ENCODE measurements at places on chromosomes 3 and 15.

GRCh38 chr15:93089727-93090305 lies 805 bp upstream of the RGMA start:
- no peak for DNase-seq
- H3K36me3 ChIP-seq, result no peaks in the 10 kb centered on the region
- H3K27ac ChIP-seq, result no peak overlapping the region
- peaks cover 34% of the 10 kb centered on the region for H3K27me3 ChIP-seq
- H3K4me3 ChIP-seq, result peak overlapping the region; percentile 94

- no peaks in the 10 kb centered on the region for H3K36me3 ChIP-seq
- H3K27me3 ChIP-seq, result no peaks in the 10 kb centered on the region
- H3K4me1 ChIP-seq, result 0 out of 2 replicates have a peak, but pooled peaks cover 2% of the 10 kb centered on the region
These were observed 158.9 kb downstream of the FOXB1 start for GRCh38 chr15:60162968-60163355.

DNA sequence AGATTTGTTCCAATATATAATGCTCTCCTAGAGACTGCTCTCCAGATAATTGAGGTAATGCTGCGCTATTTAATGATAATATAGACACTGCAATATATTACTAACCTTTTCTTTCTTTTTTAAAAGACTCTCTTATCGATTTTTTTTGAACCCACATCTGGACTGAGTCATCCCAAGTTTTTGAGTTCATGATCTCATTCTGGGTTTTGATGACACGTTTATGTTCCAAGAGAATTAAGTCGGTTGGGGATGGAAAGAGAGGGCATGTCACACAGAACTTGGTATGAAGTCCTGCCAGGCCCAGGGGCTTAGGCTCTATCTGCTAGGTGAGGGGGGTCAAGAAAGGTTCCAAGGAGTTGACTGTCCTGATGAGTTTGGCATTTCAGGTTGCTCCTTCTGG lies 431.1 kb downstream of the MFSD1 start:
- H3K27me3 ChIP-seq, result no peaks in the 10 kb centered on the region
- peaks cover 3% of the 10 kb centered on the region for H3K4me1 ChIP-seq
- no peak overlapping the region for H3K27ac ChIP-seq
- no peak overlapping the region for H3K4me3 ChIP-seq
- DNase-seq, result no peak

- no peak overlapping the region for H3K4me3 ChIP-seq
- H3K4me1 ChIP-seq, result peaks cover 4% of the 10 kb centered on the region
- no peak overlapping the region for H3K27ac ChIP-seq
- H3K27me3 ChIP-seq, result no peaks in the 10 kb centered on the region
- DNase-seq, result no peak
- peaks cover 6% of the 10 kb centered on the region for H3K36me3 ChIP-seq
These were observed 269.8 kb downstream of the SV2B start for GRCh38 chr15:91369823-91370222.

DNA sequence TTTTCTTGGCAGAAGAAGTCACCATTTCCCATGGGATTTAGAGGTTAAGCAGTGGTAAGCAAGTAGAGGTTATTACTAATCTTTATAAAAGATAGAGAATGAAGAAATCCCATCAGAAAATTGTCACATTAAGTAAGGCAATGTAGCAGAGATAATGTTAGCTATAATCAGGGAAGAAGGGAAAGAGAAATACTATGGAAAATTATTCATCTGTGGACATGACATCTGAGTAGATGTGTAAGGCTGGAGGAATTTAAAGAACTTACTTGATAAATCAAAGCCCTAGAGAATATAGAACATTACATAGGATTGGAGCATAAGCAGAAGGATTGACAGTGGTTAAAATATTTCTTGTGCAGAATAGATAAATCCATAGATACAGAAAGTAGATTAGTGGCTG lies 553.1 kb upstream of the CBLB start:
- no peaks in the 10 kb centered on the region for H3K4me1 ChIP-seq
- no peak for DNase-seq
- no peaks in the 10 kb centered on the region for H3K27me3 ChIP-seq
- no peak overlapping the region for H3K27ac ChIP-seq
- H3K36me3 ChIP-seq, result peaks cover 2% of the 10 kb centered on the region

- H3K4me1 ChIP-seq, result no peaks in the 10 kb centered on the region
- H3K27me3 ChIP-seq, result no peaks in the 10 kb centered on the region
- H3K4me3 ChIP-seq, result no peak overlapping the region
- no peak overlapping the region for H3K27ac ChIP-seq
- peaks cover 41% of the 10 kb centered on the region for H3K36me3 ChIP-seq
- DNase-seq, result no peak
These were observed 69.6 kb downstream of the CHSY1 start for GRCh38 chr15:101182215-101182614.

DNA sequence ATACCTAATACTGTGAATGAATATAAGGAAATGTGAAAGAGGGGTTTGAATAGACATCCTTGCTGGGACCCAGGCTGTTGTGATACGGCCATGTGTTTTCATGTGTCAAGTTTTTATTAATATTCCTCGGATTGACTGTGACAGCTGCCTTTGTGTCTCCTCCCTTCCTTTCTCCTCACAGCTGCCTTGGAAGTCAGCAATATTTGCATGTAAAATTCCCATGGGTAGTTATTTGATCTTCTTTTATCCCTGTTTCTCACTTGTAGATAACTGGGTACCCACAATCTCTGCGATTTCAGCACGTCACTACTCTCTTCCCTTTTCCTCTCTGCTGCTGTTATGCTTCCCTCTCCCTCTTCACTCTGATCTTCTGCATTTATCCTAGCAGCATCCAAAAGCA lies 9.4 kb downstream of the GPR156 start:
- no peak overlapping the region for H3K27ac ChIP-seq
- no peak overlapping the region for H3K4me3 ChIP-seq
- no peaks in the 10 kb centered on the region for H3K4me1 ChIP-seq
- no peak for DNase-seq

DNA sequence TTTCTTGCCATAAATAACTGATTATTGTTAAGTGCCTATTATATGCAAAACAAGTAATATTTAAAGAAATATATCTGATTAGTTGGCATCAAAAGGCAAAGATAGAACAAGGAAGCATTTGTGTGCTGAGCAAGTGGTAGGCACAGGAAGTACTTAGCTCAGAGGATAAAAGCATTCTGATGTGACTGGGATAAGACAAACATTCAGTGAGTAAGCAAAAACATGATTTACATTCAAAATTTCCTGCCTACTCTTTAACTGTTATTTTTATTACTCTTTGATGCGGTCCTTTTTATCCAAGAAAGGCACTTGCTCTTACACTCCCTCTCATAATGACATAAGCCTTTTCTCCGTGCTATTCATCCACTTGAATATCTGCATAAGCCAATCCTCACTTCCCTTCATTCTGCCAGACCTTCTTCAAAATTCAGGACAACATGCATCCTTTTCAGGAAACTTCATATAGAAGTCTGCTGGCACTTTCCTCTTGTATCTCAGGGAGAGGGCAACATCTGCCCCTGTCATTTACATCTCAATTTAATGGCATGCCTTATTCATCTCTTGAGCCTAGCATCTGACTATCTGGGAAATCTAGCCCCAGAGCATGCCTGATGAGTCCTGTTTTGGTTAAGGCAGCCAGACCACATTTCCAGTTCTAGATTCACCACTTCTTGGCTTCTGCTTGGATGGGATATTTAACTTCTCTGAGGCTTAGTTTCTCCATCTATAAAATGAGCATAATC lies 478.2 kb upstream of the ROBO2 start:
- H3K27me3 ChIP-seq, result no peaks in the 10 kb centered on the region
- DNase-seq, result no peak
- H3K36me3 ChIP-seq, result no peaks in the 10 kb centered on the region
- H3K4me3 ChIP-seq, result no peak overlapping the region
- no peaks in the 10 kb centered on the region for H3K4me1 ChIP-seq
- H3K27ac ChIP-seq, result peak overlapping the region; percentile 60

DNA sequence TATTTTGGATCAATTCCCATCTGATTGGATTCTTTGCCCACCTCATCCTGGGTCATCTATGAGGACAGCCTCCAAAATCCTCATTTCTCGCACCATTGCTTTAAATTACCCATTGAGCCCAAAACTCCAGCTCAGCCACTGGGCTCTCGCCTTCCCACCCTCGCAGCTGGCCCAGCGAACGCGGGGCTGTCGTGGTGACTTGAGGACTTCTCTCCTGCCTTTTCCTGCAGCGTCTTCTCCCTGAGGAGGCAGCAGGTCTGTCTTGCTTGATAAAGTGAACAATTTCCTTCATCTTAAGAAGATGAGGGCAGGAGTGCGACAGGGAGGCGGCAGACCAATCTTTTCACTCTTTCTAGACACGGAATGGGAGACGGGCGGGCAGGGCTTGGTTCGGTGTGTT lies 33.0 kb upstream of the SNRPA1 start:
- H3K27ac ChIP-seq, result no peak overlapping the region
- no peak overlapping the region for H3K4me3 ChIP-seq
- no peak for DNase-seq
- H3K27me3 ChIP-seq, result no peaks in the 10 kb centered on the region
- H3K36me3 ChIP-seq, result no peaks in the 10 kb centered on the region

- no peaks in the 10 kb centered on the region for H3K4me1 ChIP-seq
- H3K27ac ChIP-seq, result no peak overlapping the region
- H3K4me3 ChIP-seq, result no peak overlapping the region
- no peak for DNase-seq
- peaks cover 17% of the 10 kb centered on the region for H3K36me3 ChIP-seq
These were observed 193.3 kb downstream of the ZBTB20 start for GRCh38 chr3:114953800-114954199.

GRCh38 chr15:90470453-90470852 lies 59.3 kb upstream of the CRTC3 start:
- H3K27ac ChIP-seq, result no peak overlapping the region
- H3K27me3 ChIP-seq, result no peaks in the 10 kb centered on the region
- DNase-seq, result no peak
- peaks cover 55% of the 10 kb centered on the region for H3K36me3 ChIP-seq
- no peaks in the 10 kb centered on the region for H3K4me1 ChIP-seq

- H3K27ac ChIP-seq, result no peak overlapping the region
- no peak for DNase-seq
These were observed 73.2 kb upstream of the ARL6 start for GRCh38 chr3:97691354-97691753.

DNA sequence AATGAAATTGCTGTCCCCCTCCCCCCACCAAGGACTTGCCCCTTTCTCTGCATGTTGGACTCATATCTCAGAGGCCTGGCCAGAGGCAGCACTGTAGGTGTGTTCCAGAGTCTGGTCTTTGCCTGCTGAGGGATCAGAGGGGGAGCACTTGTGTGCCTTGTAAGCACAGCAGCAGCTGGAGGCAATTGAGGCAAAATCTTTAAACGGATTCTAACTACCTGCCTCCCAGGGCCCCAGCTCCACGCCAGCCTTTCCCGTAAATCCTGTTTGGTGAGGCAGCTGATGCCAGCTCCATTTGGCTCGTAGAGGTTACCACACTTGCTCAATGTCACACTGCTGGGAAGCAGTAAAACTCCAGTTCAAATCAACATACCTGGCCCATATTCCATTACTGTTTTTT lies 2.3 kb upstream of the IDH2 start:
- H3K4me1 ChIP-seq, result peaks cover 3% of the 10 kb centered on the region
- no peak overlapping the region for H3K27ac ChIP-seq
- H3K36me3 ChIP-seq, result no peaks in the 10 kb centered on the region

DNA sequence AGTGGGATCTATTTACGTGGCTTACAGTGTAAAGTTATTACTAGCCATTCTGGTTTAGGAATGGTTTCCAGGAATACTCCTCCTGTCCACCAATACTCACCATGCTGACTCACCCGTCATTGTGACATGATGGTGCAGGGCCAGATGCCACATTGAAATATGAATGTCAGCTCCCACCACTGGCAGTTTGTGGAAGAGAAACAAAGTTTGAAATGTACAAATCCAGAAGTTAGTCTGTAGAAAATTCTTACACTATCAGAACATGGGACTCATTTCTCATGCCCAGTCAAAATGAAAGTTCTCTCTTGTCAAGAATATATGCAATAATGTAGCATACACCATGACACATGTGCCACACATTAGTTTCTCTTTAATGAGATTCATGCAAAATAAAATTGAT lies 14.4 kb upstream of the TSPAN3 start:
- H3K27me3 ChIP-seq, result no peaks in the 10 kb centered on the region
- H3K4me3 ChIP-seq, result no peak overlapping the region
- no peaks in the 10 kb centered on the region for H3K4me1 ChIP-seq
- no peaks in the 10 kb centered on the region for H3K36me3 ChIP-seq

DNA sequence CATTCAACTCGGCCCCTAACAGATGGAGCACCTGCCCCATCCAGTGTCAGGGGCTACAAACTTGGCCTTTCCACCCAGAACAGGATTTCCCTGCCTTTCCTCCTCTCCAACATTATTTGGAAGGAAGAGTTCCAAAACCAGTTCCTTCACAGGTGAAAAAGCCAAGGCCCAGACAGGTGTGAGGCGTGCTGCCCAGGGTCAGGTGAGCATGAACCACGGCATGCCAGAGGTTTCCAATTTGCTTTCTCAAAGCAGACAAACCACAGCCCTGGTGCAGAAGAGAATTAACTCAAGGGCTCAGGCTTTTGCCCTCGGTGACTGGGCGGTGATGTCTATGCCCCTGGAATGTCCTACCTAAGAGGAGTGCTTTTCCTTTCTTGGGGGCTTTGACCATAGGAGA lies 43.2 kb downstream of the LDHAL6B start:
- no peak overlapping the region for H3K4me3 ChIP-seq
- H3K36me3 ChIP-seq, result no peaks in the 10 kb centered on the region
- H3K27me3 ChIP-seq, result no peaks in the 10 kb centered on the region
- no peak for DNase-seq

DNA sequence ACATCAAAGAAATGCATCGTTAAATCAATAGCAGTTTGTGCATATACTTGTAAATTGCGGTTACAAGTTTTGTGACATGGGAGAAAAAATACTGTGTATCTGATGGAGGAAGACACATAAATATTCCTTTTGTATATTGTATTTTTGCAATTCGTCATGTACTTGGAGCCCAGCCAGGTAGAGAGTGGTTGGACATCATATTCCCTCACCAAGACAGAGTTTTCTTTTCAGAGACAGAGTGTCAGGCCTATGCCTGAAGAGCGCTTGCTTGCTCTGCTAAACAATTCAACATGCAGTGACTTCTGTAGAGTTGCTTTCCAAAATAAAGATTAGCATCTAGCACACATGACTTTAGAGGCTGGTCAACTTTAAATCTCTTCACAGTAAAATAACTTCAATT lies 24.8 kb upstream of the MEIS2 start:
- H3K4me3 ChIP-seq, result no peak overlapping the region
- no peaks in the 10 kb centered on the region for H3K27me3 ChIP-seq
- no peaks in the 10 kb centered on the region for H3K36me3 ChIP-seq
- H3K4me1 ChIP-seq, result no peaks in the 10 kb centered on the region

- no peaks in the 10 kb centered on the region for H3K4me1 ChIP-seq
- H3K27ac ChIP-seq, result no peak overlapping the region
- no peaks in the 10 kb centered on the region for H3K27me3 ChIP-seq
- no peak overlapping the region for H3K4me3 ChIP-seq
- H3K36me3 ChIP-seq, result no peaks in the 10 kb centered on the region
- no peak for DNase-seq
These were observed 125.0 kb downstream of the ZNF280D start for GRCh38 chr15:56608140-56608778.

DNA sequence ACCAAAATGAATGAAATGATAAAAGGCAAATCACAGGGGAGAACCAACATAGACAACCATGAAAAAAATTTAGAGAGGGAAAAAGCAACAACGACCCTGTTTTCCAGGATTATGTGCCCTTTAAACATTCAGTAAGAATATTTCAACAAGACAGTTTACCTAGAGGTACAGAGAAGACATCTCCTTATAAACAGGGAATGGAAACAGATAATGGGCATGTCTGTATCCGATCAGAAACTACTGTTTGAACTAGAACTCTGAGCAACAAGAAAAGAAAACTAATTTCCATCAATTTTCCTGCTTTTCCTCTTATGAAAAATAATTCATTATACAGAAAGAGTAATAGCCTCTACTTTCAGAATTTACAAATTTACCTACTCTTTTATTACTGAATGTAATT lies 39.3 kb downstream of the DLG1 start:
- no peak overlapping the region for H3K27ac ChIP-seq
- H3K27me3 ChIP-seq, result no peaks in the 10 kb centered on the region
- peaks cover 6% of the 10 kb centered on the region for H3K36me3 ChIP-seq
- no peaks in the 10 kb centered on the region for H3K4me1 ChIP-seq
- no peak for DNase-seq
- H3K4me3 ChIP-seq, result no peak overlapping the region
